ENCODE measurements at places on chromosomes 7 and 10.

GRCh38 chr7:139297795-139298194, 43.3 kb upstream of the FMC1 start:
- no peak for DNase-seq

GRCh38 chr7:22855049-22855392, 32.4 kb upstream of the TOMM7 start:
- DNase-seq: no peak

DNA sequence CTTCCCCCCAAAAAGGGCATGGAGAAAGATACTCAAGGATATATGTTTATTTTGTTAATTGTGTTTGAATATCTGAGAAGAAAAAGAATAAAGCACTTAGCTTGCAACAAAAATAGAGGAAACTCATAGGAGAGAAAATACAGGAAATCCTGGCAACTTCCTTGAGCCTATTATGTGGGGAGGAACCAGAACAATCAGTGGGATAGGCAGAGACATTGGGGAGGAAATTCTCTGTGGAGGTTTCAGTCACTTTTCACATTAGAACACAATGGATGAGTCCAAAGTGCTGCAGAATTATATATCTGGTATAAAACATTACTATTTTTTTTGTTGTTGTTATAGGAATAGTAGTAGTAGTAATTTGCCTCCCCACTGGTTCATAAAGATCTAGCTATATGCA, 240.1 kb downstream of the THSD7A start:
- DNase-seq: no peak

GRCh38 chr7:7077945-7078344, 104.4 kb upstream of the C1GALT1 start:
- DNase-seq: no peak

- DNase-seq: no peak
Measured at GRCh38 chr10:5509236-5509635, 9.9 kb upstream of the CALML5 start.

- no peak for DNase-seq
Measured at GRCh38 chr7:11570205-11570604, 261.8 kb downstream of the THSD7A start.

- no peak for DNase-seq
Measured at GRCh38 chr7:158931804-158932298, 75.5 kb downstream of the DYNC2I1 start.

DNA sequence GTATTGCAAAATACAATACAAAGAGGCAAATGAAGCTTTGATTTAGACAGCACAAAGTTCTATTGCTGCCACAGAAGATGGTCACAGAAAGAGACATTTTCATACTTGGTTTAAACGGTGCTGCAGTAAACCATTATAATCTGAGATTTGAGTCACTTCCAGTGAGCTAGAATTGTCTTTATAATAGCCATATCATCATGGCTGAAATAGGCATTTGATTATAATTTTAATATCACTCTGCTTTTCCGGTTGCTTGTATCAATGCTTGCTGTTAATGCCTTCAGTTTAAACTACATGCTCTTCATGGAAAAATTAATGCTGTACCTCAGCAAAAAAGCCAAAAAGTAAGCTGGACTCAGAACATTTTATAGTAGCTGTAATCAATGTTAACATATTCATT, 48.5 kb downstream of the CPEB3 start:
- no peak for DNase-seq

GRCh38 chr10:128875030-128875744, 591.9 kb upstream of the MGMT start:
- no peak for DNase-seq

DNA sequence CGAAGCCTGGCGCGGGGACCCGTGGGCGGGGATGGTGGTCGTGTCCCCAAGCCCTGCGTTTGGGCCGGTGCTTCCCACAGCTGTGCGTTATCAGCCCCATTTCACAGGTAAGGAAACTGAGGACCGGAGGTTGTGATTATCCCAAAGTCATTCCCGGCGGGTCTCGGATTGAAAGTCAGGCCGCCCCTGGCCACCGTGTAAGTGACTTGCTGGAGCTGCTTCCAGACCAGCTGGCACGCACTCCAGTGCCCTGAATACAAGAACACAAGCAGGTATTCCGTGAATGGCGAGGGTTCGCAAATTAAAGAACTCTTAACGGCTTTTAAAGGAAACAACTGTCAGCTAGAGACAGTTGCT, 675 bp upstream of the ATE1 start:
- DNase-seq: no peak

Data from amniotic stem cell (primary cell).